COR-L47 (cell line): ENCODE measurements at places on chromosomes 7 and 10.
A peak's percentile ranks its signal among the peaks of the same experiment; 100 is the strongest.

DNA sequence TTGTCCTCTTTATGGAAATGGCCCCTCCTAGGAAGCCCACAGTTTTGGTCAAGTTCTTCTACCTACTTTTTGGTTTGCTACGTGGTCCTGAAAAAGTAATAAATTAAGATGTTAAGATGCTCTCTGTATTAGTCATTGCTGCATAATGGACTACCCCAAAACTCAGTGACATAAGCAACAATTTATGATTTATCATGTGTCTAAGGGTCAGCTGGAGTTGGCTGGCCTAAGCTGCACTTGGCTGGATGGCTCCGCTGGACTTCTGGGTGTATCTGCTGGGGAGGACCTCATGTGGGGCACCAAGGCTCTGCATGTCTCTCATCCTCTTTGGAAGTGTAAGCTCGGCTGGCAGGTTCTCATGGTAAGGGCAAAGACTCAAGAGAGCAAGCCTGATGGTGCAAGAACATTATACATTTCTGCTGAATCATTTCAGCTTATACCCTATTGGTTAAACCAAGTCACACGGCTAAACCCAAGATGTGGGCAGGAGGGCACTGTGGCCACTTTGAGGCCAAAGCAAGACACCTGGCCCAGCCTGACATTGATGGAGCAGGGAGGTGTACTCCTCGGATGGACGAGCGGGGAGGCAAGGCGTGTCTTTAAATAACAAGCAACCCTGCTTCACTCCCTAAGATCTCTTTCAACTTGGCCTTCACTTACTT lies 47.7 kb downstream of the TBXAS1 start:
- DNase-seq, result no peak

GRCh38 chr10:128147064-128147463 lies 20.8 kb upstream of the MKI67 start:
- DNase-seq, result no peak

GRCh38 chr10:131959841-131960240 lies 21.9 kb downstream of the BNIP3 start:
- DNase-seq, result no peak

- DNase-seq, result no peak
Measured at GRCh38 chr7:116588225-116588624, 63.4 kb downstream of the CAV1 start.

GRCh38 chr10:123906884-123907652 lies 15.5 kb upstream of the CPXM2 start:
- DNase-seq, result peak; percentile 39

DNA sequence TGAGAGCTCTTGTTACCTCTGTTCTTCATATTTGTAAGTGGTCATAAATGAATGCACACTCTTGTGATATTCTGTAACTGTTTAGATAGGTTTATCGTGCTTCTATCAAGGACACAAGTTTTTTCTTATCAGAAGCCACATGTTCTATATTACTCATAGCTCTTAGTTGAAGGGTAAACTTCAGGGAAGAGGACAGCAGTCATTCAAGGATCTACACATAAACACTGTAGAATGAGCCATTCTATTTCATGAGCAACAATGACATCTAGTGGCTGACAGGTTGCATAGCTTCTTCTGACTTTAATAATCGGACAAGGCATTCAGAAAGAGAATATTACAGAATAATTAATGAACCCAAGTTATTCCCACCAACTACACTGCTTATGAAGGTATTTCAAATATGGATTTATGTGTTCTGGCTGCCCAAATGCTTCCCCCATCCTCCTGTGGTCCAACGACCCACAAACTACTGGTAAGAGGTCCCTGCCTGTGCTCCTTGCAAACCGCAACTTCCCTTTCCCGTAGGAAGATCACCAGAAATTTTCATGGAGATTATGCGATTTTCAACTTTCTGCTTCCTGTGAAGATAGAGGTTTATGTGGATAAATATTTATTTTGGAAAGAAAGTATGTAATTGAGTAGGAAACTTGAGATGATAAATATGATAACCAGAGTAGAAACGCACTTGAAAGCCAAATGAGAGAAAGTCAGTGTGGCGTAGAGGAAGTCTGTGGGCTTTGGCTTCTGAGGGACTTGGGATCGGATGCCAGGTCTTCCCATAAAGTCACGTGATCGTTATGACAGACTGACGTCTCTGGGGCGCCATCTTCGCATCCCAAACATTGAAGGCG lies 16.8 kb upstream of the ABCB5 start:
- DNase-seq, result peak; percentile 50

DNA sequence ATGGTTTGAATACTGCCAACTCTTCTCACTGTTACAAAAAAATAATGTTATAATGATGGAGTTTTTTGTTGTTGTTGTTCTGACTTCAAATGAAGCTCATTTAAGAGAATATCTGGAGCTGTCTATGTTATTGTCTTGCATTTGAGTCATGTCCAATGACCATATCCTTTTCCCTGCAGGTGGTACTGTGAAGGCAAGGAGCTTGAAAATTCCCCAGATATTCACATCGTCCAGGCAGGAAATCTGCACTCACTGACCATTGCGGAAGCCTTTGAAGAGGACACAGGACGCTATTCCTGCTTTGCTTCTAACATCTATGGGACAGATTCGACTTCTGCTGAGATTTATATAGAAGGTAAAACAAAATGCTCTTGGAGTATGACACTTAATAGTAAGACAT lies 33.5 kb downstream of the MYPN start:
- DNase-seq, result no peak

DNA sequence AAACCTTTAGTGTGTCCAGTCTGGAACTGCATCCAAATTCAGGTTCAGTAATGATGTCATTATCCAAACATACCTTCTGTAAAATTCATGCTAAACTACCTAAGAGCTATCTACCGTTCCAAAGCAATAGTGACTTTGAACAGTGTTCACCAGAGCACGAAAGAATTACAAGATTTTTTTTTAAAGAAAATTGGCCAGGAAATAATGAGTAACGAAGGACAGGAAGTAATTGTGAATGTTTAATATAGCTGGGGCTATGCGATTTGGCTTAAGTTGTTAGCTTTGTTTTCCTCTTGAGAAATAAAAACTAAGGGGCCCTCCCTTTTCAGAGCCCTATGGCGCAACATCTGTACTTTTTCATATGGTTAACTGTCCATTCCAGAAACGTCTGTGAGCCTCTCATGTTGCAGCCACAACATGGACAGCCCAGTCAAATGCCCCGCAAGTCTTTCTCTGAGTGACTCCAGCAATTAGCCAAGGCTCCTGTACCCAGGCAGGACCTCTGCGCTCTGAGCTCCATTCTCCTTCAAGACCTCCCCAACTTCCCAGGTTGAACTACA lies 694 bp upstream of the FAS start:
- no peak for DNase-seq

DNA sequence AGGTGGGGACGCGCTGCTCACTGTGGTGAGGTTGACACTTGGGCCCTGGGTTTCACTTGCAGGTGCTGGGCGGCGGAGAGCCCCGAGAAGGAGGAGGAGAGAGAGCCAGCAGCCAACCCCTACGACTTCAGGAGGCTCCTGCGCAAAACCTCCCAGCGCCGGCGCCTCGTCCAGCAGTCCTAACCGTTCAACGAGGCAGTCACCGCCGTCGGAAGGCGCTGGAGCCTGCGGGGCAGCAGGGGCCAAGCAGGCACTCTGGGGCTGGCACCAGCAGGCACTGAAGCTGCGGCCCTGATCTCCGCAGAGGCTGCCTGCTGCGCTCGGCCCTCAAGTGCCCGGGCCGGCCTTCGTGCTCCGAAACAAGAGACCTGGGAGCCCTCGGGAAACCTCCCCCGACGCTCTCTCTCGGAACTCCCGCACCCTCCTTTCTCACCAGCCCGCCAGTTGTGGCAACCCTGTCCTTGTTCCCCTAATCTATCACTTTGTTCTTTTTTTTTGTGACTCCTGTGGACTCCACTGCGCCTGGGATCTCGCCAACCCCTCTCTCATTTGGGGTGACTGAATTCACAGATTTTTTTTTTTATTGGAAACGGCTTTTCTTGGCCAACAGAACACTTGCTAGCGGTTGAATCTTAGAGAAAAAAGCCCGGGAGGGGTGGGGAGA lies 4.7 kb upstream of the GAD2 start:
- no peak for DNase-seq

GRCh38 chr10:121579656-121580055 lies 18.6 kb downstream of the FGFR2 start:
- DNase-seq, result no peak

- no peak for DNase-seq
Measured at GRCh38 chr7:152511736-152512135, 75.9 kb upstream of the KMT2C start.

DNA sequence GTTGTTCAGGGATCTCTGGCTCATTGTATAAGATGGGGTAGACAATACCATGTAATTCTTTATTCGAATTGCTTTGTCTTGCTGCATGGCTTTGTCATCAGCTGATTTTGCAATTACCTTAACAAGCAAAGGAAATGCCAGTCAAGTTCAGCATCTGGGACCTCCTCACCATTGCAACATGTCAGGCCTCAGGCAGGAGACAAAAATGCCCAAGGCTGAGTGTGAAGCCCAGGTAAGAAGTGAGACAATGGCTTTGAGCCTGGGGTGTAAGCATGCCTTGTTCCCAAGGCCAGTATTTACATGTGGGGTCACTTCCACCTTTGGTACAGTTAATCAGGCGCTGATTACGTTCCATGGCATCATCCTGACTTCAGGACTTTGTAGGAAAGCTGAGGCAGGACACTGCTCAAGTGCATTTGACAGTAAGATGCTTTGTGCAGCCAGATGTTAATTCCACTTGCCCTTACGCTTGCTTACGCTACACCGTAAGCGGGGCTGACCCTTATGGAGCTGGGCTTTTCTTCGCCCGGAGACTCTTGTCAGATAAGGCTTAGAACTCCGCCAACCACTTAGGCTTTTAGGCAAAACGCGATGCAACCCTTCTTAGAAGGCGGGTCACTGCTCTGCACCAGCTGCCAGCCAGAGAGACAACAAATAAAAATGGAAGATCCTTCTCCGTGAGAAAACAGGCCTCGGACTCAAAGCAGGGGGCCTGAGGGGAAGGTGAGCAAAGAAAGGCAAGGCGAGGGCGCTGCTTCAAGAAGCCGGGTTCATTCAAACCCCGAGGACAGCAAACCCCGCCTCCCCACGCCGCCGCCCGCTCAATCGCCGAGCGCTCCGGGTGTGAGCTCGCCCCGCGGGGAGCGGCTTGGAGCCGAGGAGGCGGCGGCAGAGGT lies 1.3 kb upstream of the SP4 start:
- no peak for DNase-seq

DNA sequence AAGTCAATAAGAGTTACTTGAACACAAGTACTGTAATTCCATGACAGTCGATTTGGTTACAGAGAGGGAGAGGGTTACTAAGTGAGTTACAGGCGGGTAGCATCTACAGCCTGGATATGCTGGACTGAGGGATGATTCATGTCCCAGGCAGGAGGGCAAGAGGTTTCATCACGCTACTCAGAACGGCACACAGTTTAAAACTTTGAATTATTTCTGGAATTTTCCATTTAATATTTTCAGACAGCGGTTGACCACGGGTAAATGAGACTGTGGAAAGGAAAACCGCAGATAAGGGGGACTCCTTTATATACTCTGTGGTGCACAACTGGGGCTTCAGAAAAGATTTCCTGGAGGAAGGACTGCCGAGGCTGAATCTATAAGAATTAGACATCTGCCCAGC lies 25.7 kb upstream of the LRRC4 start:
- no peak for DNase-seq

DNA sequence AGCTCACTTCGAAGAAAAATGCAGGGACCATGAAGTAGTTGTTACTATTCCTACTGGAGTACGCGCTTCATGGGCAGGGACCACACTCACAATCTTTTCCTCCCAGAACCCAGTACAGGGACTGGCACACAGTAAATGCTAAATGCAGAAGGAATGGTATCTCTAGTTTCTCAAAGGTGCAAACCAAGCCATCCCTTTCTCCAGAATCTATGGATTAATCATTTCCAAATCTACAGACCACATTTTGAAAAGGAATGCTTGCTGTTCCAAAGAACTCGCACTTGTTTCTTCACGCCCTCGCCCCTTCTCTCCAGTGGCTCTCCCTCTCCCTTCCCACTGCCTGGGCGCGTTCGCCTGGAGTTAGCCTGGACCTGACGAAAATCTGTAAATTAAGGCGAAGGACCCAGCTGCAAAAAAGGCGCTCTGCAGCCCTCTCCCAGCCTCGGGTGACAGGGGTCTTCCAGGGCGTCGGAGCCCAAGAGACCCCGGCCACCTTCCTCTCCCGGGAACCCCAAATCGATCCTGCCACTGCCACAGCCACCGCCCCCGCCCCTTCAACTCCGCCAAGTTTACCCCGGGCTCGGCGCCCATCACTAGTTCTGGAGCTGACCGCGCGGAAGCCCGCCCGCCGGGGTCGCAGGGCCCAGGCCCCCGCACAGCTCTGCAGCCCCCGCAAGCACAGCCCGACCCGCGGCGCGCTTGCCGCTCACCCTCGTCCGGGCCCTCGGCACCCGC lies 527 bp downstream of the PDIA4 start:
- no peak for DNase-seq

DNA sequence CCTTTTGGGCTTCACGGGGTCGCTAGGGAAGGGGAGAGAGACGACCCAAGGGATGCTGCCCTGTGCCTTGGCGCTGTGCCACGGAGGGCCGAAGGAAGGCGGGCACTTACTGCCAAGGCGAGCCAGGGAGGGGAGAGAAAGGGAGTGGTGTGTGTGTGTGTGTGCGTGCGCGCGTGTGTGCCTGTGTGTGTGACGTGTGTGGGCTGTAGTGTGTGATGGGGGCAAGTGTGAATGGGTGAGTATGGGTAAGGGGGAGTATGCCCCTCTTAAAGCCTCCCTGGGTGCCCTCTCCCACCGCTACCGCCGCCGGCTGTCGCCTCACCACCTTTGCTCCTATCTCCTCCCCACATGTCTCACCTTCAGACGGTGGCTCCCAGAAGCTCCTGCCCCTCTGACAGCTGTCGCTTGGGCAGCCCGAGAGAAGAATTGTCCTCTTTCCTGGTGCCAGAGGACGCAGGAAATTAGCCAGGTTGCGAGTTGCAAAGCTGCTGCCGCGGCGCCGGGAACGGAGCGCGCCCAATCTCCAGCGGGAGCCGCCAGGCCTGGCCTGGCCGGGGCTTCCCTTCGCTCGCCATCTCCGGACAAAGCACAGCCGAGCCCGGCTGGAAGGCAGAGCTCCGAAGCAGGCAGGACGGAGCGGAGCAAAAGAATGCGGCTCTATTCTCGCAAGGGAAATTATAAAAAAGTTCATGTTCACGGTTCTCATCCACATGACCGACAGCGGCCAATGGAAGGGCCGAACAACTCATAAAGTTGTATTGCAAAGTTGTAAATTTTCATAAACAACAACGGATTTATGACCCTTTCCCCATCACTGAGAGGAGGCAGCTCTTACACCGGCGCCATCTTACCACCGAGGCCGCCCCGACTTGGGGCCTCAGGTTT lies at the start of gene HOXA3:
TSS of gene HOXA3 (minus strand) at position 653 of the 885 bp plus-strand sequence. CDS start 41,943 bp downstream, outside the sequence.
- DNase-seq, result no peak

DNA sequence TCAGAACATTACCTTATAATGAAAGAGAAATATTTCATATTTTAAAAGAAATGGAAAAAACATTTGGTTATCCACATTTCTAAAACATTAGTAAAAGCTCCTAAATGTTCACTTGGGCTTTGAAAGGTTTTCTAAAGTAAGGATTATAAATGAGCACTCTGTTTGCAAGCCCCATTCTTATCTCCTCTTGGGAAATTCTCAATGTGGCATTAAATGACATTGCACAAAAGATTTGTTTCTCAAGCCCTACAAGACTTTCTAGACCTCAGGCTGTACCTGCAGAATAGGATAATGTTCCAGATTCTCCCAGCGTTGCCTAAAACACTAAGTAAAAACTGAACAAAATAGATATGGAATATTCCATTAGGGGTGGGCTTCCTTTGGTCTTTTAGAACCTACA lies 658.0 kb upstream of the FOXK1 start:
- no peak for DNase-seq

- peak; percentile 95 for DNase-seq
Measured at GRCh38 chr10:55410415-55410885, 609.4 kb upstream of the PCDH15 start.

- DNase-seq, result peak; percentile 23
Measured at GRCh38 chr10:77533887-77534278, 103.7 kb downstream of the KCNMA1 start.

- no peak for DNase-seq
Measured at GRCh38 chr10:127174866-127175265, 21.5 kb downstream of the INSYN2A start.
